ENCODE measurements at places on chromosomes 12 and 14.

GRCh38 chr14:97707603-97708002 is 910.4 kb downstream of the VRK1 start:
- no peak for DNase-seq

DNA sequence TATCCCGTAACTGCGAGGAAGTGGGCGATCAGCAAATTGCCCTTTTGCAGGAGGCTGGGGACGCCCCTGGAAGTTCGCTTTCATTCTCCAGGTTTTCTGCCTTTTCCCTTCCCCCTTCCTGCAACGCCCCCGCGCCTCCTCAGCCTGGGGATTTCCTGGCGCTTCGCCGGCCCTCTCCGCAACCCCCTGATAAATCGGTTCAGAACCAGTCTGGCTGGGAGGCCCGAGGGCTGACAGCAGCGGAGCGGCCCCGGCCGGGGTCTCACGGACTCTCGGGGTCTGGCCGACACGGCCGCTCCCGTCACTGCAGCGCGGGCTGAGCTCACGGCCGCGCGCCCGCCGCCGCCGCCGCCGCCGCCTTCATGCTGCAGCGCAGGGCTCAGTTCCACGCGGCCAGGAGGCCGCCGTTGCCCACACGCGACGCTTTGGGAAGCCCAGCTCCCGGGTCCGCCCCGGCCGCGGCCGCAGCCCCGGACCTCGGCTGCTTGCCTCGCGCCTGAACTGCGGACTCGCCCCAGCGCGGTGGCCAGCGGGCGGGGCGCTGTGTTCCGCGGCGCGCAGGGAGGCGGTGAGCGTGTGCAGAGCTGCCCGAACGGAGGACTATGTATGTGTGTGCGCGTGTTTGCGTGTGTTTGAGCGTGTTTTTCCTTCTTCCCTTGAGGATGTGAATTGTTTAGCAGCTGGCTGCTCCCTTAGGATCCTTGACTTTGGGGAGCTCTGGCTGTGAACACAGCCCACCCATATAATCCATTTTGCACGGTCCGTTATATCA is at the start of gene LRFN5:
LRFN5 (plus strand) TSS at position 345 of the 772 bp plus-strand sequence.
- no peak for DNase-seq

DNA sequence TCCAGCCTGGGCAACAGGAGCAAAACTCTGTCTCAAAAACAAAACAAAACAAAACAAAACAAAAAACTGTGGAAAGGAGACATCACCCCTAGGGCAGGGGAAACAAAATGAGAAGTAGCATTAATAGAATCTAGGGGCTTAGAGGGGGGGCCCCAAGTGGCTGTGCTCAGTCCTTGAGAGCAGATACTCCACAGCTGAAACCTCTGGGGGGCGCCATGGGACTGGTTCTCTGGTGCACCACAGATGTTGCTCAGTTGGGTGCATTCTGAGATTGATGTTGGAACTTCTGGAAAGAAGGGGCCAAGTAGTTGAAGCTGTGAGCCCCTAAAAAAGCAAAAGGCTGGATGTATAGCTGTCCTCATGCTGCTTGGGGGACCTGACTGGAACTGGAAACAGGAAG is 11.8 kb upstream of the SYNE2 start:
- no peak for DNase-seq

- DNase-seq = peak; percentile 25
Observed at GRCh38 chr12:107337346-107338095, 244.2 kb upstream of the CRY1 start.

DNA sequence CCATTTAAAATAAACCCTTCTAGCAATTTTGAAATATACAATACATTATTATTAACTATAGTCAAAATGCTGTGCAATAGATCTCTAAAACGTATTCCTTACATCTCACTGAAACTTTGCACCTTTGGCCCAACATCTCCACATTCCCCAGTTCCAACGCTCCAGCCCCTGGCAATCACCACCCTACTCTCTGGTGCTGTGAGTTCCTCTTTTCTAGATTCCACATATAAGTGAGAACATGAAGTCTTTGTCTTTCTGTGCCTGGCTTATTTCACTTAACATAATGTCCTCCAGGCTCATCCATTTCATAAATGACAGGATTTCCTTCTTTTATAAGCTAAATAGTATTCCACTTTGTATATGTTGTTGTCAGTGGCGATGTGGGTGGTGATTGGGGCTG is 194.7 kb upstream of the RTL1 start:
- DNase-seq = no peak

- DNase-seq = no peak
Observed at GRCh38 chr14:88975926-88976325, 151.5 kb downstream of the TTC8 start.

GRCh38 chr12:75690296-75690955 is 179.0 kb upstream of the KRR1 start:
- peak; percentile 89 for DNase-seq

GRCh38 chr14:95397325-95397724 is 77.6 kb upstream of the CLMN start:
- no peak for DNase-seq

GRCh38 chr12:11684393-11684792 is 34.9 kb downstream of the ETV6 start:
- DNase-seq = no peak

Data from AG08395 (cell line).